ENCODE measurements at places on chromosomes 7 and 10.

DNA sequence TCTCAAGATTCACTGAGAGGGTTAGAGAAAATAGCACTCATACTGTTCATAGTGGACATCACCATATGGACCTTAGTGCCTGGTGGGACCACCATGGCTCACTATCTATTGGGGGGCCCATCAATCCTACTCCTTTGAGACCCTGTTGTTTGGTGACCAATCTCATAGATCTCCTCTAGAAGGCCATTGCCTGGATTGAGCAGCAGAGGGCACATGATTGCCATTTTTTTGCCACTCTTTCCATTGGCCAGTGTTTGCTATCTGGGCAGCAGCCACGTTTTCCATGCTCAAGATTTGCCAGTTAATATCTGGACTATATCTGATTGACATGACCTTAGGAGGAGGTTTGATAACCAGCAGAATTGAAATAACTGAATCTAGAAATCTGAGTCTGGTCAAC is 244.5 kb downstream of the ITGB1 start:
- no peaks in the 10 kb centered on the region for H3K27me3 ChIP-seq
- no peak overlapping the region for H3K27ac ChIP-seq
- no peak overlapping the region for H3K4me3 ChIP-seq
- no peaks in the 10 kb centered on the region for H3K36me3 ChIP-seq
- DNase-seq: no peak

- H3K27ac ChIP-seq: no peak overlapping the region
- H3K27me3 ChIP-seq: no peaks in the 10 kb centered on the region
- no peaks in the 10 kb centered on the region for H3K36me3 ChIP-seq
- no peak overlapping the region for H3K4me3 ChIP-seq
- H3K4me1 ChIP-seq: no peaks in the 10 kb centered on the region
Observed at GRCh38 chr10:29243750-29244149, 45.1 kb upstream of the LYZL1 start.

- no peaks in the 10 kb centered on the region for H3K36me3 ChIP-seq
- no peak overlapping the region for H3K27ac ChIP-seq
- H3K4me1 ChIP-seq: no peaks in the 10 kb centered on the region
- H3K4me3 ChIP-seq: no peak overlapping the region
- no peak for DNase-seq
Observed at GRCh38 chr7:33334349-33334748, 205.0 kb downstream of the BBS9 start.

DNA sequence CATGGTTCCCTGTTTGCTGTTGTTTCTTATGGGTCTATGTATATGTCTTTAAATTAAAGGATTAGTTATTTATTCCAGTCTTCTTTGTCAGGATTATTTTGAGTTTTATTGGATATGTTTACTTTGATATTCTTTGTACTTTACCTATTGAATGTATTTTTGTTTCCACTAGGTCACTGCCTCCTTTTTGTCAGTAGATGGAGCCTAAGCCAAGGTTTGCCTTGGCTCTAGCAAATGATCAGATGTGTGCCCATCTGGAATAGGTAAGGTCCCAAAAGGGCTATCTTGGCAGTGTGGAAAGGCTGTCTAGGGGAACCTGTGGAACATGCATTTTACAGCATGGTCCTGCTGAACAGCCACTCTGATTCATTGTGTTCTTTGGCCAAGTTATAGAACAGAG is 337.3 kb upstream of the GHITM start:
- H3K4me3 ChIP-seq: no peak overlapping the region
- no peaks in the 10 kb centered on the region for H3K36me3 ChIP-seq
- H3K27ac ChIP-seq: no peak overlapping the region
- H3K27me3 ChIP-seq: no peaks in the 10 kb centered on the region
- no peak for DNase-seq
- H3K4me1 ChIP-seq: no peaks in the 10 kb centered on the region

- no peaks in the 10 kb centered on the region for H3K36me3 ChIP-seq
- no peak overlapping the region for H3K4me3 ChIP-seq
- H3K4me1 ChIP-seq: no peaks in the 10 kb centered on the region
Observed at GRCh38 chr7:15085366-15085765, 182.8 kb upstream of the DGKB start.

GRCh38 chr7:46318276-46318675 is 397.2 kb upstream of the IGFBP3 start:
- no peak overlapping the region for H3K4me3 ChIP-seq
- no peak for DNase-seq
- no peak overlapping the region for H3K27ac ChIP-seq
- H3K4me1 ChIP-seq: no peaks in the 10 kb centered on the region
- no peaks in the 10 kb centered on the region for H3K27me3 ChIP-seq

GRCh38 chr7:100682228-100682741 is 8.7 kb downstream of the GNB2 start:
- H3K27me3 ChIP-seq: no peaks in the 10 kb centered on the region
- DNase-seq: no peak
- no peaks in the 10 kb centered on the region for H3K4me1 ChIP-seq
- no peak overlapping the region for H3K4me3 ChIP-seq
- no peak overlapping the region for H3K27ac ChIP-seq

GRCh38 chr10:114755537-114755936 is 66.0 kb upstream of the FHIP2A start:
- no peak overlapping the region for H3K4me3 ChIP-seq
- no peak overlapping the region for H3K27ac ChIP-seq
- no peaks in the 10 kb centered on the region for H3K27me3 ChIP-seq
- no peaks in the 10 kb centered on the region for H3K36me3 ChIP-seq
- peaks cover 5% of the 10 kb centered on the region for H3K4me1 ChIP-seq

- no peaks in the 10 kb centered on the region for H3K4me1 ChIP-seq
- no peak for DNase-seq
- H3K27me3 ChIP-seq: no peaks in the 10 kb centered on the region
- no peaks in the 10 kb centered on the region for H3K36me3 ChIP-seq
Observed at GRCh38 chr7:24158975-24159374, 125.0 kb upstream of the NPY start.

DNA sequence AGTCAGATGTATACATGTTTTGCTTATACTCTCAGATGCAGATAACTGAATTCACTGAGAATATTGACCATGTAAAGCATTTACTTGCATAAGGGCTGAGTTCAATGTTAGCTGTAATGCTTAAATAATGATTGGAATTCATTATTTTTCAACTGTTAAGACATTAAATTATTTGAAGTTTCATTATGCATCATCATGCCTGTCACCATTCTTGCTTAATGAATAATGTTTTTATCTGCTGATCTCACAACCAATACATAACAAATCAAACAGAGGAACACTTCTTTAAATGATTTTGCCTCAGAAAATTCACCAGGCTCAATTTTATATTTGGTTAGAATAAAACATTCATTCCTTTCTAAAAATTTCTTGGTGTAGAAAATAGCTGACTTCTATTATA is 233.4 kb downstream of the GPR37 start:
- H3K27ac ChIP-seq: no peak overlapping the region
- no peaks in the 10 kb centered on the region for H3K4me1 ChIP-seq
- no peak for DNase-seq
- H3K36me3 ChIP-seq: no peaks in the 10 kb centered on the region

DNA sequence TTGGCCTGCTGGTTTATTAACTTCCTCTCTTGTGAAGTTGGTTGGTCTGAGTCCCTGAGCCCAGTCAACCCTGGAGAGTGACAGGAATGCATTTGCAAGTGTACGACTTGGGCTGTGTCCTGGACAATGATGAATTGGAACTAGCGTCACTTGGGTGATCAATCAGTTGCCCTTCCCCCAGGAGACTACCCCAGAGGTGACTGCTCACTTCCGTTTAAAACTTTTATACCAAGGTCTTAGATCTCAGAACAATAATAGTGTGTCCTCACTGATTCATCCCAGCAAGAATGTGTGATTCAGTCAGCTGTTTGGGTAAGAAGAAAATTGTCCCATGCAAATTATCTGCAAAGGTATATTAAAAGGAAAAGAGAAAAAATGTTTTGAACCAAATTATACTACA is 102.9 kb upstream of the ARMC3 start:
- no peaks in the 10 kb centered on the region for H3K27me3 ChIP-seq
- no peak for DNase-seq
- no peak overlapping the region for H3K27ac ChIP-seq
- H3K4me1 ChIP-seq: no peaks in the 10 kb centered on the region
- no peak overlapping the region for H3K4me3 ChIP-seq

- H3K4me1 ChIP-seq: no peaks in the 10 kb centered on the region
- no peak overlapping the region for H3K27ac ChIP-seq
- H3K4me3 ChIP-seq: no peak overlapping the region
- no peaks in the 10 kb centered on the region for H3K36me3 ChIP-seq
Observed at GRCh38 chr7:128014811-128015210, 16.4 kb downstream of the LRRC4 start.

GRCh38 chr7:72190146-72190545 is 222.0 kb downstream of the CALN1 start:
- H3K27ac ChIP-seq: no peak overlapping the region
- no peak overlapping the region for H3K4me3 ChIP-seq
- H3K4me1 ChIP-seq: no peaks in the 10 kb centered on the region

GRCh38 chr10:98910048-98910447 is 325.6 kb downstream of the HPSE2 start:
- DNase-seq: no peak
- H3K4me3 ChIP-seq: no peak overlapping the region
- no peaks in the 10 kb centered on the region for H3K4me1 ChIP-seq
- H3K36me3 ChIP-seq: no peaks in the 10 kb centered on the region
- no peak overlapping the region for H3K27ac ChIP-seq

DNA sequence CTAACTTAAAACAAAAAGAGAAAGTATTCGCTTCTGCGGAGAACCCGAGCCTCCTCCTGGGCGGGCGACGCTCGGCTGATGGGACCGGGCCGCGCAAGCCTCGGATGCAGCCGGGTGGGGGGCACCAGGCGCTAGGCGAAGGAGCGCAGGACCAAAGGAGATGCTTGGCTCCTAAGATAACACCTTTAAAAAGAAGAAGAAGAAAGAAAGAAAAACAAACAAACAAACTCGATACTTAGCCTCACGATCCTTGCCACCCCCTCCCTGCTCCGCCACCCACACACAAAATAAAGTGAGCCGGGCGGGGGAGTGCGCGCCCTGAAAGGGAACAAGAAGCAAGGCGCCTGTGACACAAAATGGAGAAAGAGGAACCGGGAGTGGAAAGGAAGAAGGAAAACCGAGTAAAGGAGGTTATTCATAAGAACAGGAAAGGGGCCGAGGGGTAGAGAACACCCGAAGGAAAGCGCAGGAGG is 34.0 kb upstream of the EBLN1 start:
- no peaks in the 10 kb centered on the region for H3K36me3 ChIP-seq
- H3K27ac ChIP-seq: peak overlapping the region; percentile 95
- H3K27me3 ChIP-seq: no peaks in the 10 kb centered on the region
- peak overlapping the region; percentile 68 for H3K4me3 ChIP-seq
- peak; percentile 64 for DNase-seq
- H3K4me1 ChIP-seq: peaks cover 6% of the 10 kb centered on the region

GRCh38 chr10:124646483-124647352 is 97.5 kb downstream of the FAM53B start:
- H3K27ac ChIP-seq: peak overlapping the region; percentile 87
- H3K4me3 ChIP-seq: no peak overlapping the region
- no peaks in the 10 kb centered on the region for H3K36me3 ChIP-seq
- peaks cover 15% of the 10 kb centered on the region for H3K4me1 ChIP-seq
- DNase-seq: peak; percentile 89
- H3K27me3 ChIP-seq: no peaks in the 10 kb centered on the region

DNA sequence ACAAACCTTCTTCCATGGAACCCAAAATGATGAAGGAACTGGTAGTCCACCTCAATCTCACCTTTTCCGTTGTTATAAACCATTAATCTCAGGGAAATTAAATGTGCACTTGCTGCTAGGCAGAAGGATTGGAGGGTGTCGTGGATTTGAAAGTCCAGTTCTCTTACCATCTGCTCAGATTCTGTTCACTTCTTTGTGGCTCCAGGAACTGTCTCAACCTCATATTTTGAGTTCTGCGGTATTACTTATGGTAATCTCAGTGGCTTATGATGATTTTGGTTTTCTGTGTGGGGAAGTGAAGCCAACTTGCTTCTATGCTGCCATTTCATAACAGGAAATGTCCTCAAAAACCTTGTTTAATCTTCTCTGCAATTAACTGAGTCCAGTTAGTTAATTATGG is 136.4 kb downstream of the CDC14C start:
- no peak overlapping the region for H3K27ac ChIP-seq

GRCh38 chr7:94277236-94277635 is 117.5 kb upstream of the COL1A2 start:
- H3K4me1 ChIP-seq: no peaks in the 10 kb centered on the region
- H3K4me3 ChIP-seq: no peak overlapping the region
- no peak for DNase-seq
- H3K36me3 ChIP-seq: no peaks in the 10 kb centered on the region
- H3K27me3 ChIP-seq: no peaks in the 10 kb centered on the region

DNA sequence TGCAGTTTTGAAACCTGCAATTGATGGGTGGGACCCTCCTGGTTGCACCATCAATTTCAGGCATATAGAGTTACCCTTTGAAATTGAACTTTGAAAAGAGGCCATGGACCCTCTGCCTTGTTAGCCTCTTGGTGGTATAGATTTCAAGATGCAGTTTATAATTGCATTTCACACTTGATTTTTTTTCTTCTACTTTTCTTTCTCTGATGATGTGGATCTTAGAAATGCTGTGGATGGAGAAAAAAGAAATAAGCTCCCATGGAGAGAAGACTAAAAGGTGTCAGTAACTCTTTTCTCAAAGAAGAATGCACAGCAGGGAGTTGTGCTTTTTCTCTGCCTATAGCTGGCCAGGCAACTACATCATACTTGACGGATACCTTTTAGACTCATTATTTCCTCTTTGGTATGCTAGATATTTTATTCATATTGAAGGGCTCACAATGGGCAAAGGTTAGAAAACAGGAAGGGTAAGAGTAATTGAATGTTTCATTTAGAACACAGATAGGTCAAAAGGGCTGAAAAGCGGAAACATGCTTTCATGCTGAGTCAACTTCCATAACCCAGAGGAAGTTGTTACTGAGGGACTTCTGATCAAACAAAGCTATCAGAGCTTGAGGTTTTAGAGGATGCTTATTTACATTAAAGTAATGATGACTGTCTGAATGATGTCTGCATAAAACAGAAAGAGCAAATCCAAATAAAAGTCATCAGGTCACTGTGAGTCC is 773.2 kb upstream of the LRRN3 start:
- H3K4me1 ChIP-seq: no peaks in the 10 kb centered on the region
- H3K27me3 ChIP-seq: no peaks in the 10 kb centered on the region
- no peak overlapping the region for H3K27ac ChIP-seq
- no peaks in the 10 kb centered on the region for H3K36me3 ChIP-seq
- no peak for DNase-seq

GRCh38 chr7:11373546-11374142 is 400.0 kb downstream of the PHF14 start:
- H3K4me1 ChIP-seq: peaks cover 5% of the 10 kb centered on the region
- H3K36me3 ChIP-seq: no peaks in the 10 kb centered on the region
- H3K27me3 ChIP-seq: no peaks in the 10 kb centered on the region
- no peak overlapping the region for H3K27ac ChIP-seq
- no peak overlapping the region for H3K4me3 ChIP-seq

DNA sequence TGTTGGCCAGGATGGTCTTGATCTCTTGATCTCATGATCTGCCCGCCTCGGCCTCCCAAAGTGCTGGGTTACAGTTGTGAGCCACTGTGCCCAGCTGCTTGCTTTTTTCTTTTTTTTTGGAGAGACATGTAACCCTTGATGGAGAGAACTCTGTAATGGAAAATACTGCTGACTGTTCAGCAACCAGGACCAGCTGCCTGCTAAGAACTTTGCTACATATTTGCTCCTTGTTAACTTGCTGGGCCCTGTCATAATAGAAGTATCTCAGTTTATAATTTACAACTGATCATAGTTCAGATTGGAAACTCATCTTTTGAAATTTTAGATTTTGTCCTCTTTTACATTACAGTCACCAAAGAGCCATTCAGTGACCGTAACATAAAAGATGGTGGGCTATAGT is 34.9 kb downstream of the TASOR2 start:
- no peaks in the 10 kb centered on the region for H3K27me3 ChIP-seq
- no peaks in the 10 kb centered on the region for H3K36me3 ChIP-seq

GRCh38 chr10:17643339-17643754 is 604 bp upstream of the STAM start:
- peak; percentile 80 for DNase-seq
- peak overlapping the region; percentile 89 for H3K27ac ChIP-seq
- H3K27me3 ChIP-seq: no peaks in the 10 kb centered on the region
- peaks cover 42% of the 10 kb centered on the region for H3K4me1 ChIP-seq
- H3K36me3 ChIP-seq: no peaks in the 10 kb centered on the region
